ENCODE measurements at places on chromosomes 4 and X. TPM values are rescaled to one million over a fixed set of nuclear protein-coding genes. Genes with fewer than 3 reads are reported as not detected.

TLR8 gene
- not detected for total RNA-seq

VCX3A gene
- not detected for total RNA-seq

MOSPD2 gene
- total RNA-seq, result 12.8 TPM

GLRA3 gene
- not detected for total RNA-seq

CXCL1 gene
- 26.6 TPM for total RNA-seq

PNMA3 gene
- total RNA-seq, result 0.70 TPM

TMSB15C gene
- total RNA-seq, result 0.35 TPM

RBM47 gene
- total RNA-seq, result 0.38 TPM
